ENCODE measurements at places on chromosomes 3 and 15.
A peak's percentile ranks its signal among the peaks of the same experiment; 100 is the strongest.

- DNase-seq: no peak
Measured at GRCh38 chr3:181919375-181919774, 207.7 kb downstream of the SOX2 start.

DNA sequence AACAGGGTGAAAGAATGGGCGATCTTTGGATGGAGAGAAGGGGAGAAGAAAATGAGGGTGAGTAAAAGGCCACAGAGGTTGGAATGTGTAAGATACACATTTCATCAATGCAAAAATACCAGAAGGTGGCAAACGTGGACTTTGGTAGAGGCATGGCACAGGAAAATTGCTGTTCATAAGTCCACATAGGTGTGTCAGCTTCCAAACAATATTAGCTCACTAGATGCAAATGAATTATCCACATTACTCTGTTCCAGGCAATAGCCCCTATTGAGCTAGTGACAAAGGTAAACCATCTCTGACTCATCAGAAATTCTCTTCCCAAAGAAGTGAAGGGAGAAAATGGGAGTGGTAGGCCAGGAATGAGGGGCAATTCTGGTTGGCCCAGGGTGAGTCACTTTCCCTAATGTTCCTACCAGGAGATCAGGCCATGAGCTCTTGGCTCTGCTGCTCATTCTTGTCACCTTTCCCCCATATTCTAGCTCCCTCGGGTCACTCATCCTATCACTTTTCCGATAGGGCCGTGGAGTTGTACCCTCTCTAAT lies 19.9 kb downstream of the ACKR2 start:
- no peak for DNase-seq

DNA sequence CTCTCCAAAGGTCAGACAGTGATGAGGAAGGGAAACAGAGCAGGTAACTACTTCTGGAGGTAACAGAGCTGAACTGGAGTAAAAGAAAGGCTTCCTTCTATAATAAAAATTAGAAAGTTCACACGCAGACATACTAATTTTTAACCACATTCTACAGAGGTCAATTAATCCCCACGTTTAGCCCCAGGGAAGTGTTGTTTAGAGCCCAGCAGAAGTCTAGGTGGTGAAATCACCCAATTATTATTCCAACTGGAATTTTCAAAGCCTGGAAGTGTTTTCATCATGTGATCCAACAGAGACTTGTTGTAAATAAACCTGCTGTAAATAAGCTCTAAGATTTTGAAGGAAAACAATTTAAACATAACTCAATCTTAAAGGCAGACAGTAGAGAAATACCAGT lies 6.8 kb downstream of the ALDH1A2 start:
- DNase-seq: no peak

GRCh38 chr15:95498961-95499360 lies 831.5 kb upstream of the NR2F2 start:
- DNase-seq: no peak

- DNase-seq: no peak
Measured at GRCh38 chr15:82709081-82709420, 624 bp downstream of the AP3B2 start.

DNA sequence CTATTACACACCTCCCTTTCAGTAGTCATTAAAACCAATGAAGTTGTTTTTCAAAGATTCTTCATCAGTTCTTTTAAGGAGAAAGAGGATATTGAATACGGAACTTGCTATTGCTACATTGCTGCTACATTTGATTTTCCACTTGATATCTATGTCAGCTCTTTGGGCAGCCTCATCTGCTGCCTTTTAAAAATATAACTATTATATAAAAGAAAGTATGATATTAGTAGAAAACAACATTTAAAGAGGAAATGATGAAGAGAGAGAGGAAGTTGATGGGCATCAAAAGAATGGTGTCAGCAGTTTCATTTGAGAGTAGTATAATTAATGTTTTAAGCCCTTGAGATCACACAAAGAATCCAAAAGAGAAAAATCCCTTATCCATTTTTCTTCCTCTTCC lies 171.4 kb downstream of the NFKBIZ start:
- no peak for DNase-seq

DNA sequence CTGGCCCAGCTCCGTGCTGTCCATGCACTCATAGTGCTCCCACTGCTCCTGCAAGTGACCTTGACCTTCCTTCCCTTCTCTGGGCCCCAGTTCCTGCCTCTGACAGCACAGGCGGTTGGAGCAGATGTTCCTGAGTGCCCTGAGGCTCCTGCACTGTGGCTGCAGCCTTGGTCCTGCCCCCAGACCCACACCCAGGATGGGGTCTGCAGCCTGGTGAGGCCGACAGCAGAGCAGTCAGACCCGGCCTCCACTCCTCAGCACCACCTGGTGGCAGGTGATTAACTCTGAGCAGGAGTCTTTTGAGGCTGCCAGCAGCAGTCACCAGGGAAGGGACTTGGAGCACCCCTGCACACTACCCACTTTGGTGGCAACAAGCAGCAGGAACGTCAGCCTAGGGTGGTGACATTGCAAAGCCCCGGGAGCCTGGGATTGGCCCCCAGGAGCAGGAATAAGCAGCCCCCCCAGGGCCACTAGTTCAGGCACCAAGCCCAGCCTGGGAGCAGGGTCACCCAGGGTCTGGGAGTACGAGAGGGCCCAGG lies 64.6 kb downstream of the CYP11A1 start:
- peak; percentile 72 for DNase-seq

GRCh38 chr3:6644070-6644929 lies 216.6 kb upstream of the GRM7 start:
- DNase-seq: no peak

DNA sequence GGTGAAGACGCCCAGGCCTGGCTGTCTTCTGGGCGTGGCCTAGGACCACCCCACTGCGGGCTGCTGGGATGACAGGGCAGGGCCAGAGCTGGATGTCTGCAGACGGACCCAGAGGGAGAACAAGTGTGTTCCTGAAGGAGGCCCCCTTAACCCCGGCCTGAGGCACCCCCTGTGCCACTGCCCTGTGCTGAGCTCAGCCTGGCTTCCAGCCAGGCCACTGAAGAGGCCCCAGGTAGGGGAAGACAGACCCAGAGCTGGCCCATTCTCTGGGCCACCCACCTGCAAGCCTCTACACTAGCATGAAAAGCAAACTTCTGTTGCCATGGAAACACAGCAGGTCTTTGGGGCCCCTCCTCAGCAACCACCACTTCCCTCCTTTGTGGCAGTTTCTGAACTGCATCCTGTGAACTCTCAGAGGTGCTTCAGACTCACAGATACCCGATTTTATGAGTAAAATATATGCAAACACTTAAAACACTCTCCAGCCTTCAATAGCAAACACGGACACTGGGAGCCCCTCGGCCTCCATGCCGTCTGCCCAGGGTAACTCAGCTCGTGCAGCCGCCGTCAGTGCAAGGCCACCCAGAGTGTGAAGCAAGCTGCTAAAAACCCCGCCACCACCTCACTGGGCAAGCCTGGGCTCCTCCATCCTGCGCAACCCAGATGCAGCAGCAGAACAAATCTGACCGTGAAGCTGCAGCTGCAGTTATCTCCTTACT lies 42.5 kb downstream of the CMTM6 start:
- DNase-seq: no peak

GRCh38 chr3:50873376-50874157 lies 198.8 kb downstream of the DOCK3 start:
- DNase-seq: no peak

DNA sequence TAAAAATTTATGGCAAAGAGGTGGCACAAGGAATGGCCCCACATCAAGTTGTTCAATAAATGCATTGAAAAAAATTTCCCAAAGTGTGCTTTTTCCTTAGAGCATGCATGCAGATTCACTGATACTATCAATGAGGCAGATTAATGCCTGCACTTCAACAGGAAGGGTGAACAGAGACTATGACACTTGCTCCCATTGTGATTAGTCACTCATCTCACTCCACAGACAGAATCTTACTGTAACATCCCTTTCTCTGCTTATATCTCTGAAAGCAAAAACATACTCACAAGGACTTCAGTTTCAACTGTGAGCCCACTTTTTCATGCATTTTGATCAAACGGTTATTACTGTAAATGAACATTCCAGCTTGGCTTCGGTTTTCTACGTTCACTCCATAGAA lies 60.9 kb downstream of the MORC1 start:
- no peak for DNase-seq

GRCh38 chr15:56232058-56232457 lies 11.6 kb downstream of the RFX7 start:
- DNase-seq: no peak

- no peak for DNase-seq
Measured at GRCh38 chr3:113461488-113461887, 20.2 kb upstream of the CFAP44 start.

DNA sequence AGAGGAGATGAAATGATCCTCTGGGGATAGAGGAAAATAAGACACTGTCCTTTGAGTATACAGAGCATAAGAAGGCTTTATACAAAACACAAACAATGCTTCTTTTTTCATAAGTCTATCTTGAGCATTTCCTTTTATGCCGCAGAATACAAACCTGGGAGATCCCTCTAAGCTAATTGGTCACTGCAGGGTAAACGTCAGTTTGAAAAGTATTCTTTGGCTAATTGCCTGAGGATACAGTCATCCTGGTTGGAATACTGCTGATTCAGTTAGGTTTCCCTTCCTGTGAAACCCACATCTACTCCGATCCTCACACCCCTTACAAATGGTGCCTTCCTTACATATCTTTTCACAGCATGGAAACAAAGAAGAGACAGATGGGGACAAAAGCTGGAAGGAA lies 10.6 kb downstream of the WNT5A start:
- no peak for DNase-seq

DNA sequence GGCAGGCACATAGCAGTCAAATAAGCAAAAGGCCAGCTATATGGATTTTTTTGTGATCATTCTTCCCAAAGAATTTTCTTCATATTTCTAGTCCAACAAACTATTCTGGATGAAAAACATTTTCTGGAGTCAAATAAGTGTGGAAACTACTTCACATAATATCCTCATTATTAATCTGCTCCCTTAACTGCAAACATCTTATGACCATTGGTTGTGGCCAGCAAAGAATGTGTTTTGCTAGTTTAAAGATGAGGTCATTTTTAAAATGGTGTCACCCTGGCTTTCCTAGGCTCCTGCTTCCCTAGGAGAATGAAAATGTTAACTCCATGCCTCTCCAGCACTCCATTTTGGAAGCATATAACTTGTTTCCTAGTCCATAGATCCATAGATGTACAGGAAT lies 118.8 kb downstream of the SST start:
- no peak for DNase-seq

DNA sequence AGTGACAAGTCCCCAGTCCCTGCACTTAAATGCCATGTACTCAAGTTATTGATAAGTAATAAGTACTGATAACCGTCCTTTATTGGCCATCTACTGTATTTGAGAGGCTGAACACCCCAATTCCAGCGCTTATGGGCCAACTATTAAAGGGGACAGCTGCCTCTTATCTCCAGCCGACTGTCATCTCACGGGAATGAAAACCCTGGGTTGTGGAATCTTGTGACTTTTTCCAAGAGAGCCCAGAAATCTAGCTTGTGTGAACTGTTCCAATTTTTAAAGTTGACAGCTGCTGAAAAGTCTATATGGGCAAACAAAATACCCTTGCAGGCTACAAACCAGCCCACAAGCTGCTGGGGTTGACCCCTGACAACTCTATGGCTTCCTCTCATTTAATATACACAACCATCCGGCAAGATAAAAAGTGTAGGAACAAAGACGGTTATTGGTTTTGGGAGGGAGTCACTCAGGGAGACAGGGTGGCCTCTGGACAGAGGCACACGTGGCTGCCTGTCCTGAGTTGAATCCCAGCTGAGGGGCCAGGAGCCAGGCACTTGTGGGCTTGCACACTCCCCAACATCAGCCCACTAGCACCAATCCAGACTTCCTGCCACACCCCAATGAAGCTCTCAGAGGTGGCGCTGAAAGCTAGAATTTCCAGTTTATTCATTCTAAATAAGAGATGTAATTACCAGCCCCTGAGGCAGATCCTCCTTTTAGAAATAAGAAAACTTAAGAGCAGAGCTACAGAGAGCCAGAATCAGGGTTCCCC lies 16.2 kb downstream of the SPSB4 start:
- DNase-seq: no peak

- DNase-seq: no peak
Measured at GRCh38 chr3:188389711-188390342, 235.9 kb downstream of the LPP start.

- no peak for DNase-seq
Measured at GRCh38 chr15:34258151-34258550, 33.3 kb downstream of the EMC4 start.

- DNase-seq: no peak
Measured at GRCh38 chr3:115018694-115019093, 128.4 kb downstream of the ZBTB20 start.

- no peak for DNase-seq
Measured at GRCh38 chr15:63156086-63156710, 1.1 kb downstream of the RPS27L start.

GRCh38 chr3:42117175-42118008 lies 26.2 kb downstream of the TRAK1 start:
- no peak for DNase-seq

DNA sequence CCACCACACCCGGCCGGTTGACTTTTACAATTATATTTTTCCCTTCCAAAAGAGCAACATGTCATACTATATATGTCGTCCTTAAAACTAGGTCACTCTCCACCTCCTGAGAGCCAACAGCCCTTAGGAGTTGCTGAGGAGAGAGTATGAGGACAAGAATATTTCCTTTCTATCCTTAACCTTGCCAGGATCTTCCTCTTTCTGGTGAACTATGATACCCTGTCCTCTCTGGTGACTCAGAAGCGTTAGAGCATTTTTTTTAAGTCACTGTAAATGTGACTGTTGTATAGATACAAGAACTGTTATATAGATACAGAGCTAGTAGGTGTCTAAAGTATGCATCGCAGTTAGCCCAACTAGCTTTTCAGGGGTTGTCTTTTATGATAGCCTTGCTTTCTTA lies 33.7 kb upstream of the MTHFS start:
- no peak for DNase-seq

DNA sequence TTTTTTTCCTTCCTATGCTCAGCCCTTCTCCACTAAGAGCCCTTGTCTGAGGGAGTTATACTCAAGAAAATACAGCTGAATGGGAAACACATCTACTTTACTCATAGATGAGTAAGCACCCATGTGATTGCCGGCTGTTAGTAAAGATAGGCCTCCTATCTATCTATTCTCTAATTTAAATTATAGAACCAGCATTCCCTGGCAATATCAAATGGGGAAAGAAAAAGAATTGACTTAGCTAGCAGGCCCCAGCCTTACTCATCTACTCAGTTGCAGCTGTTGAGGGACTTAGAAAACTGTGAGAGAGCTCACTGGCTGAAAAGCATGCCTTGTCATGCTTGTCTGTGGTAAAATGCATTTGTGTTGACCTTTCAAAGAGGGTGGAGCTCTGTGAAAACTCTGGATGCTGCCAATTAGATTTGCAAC lies 116.9 kb upstream of the LRRFIP2 start:
- no peak for DNase-seq

- no peak for DNase-seq
Measured at GRCh38 chr15:65084500-65085206, 8.1 kb downstream of the KBTBD13 start.

DNA sequence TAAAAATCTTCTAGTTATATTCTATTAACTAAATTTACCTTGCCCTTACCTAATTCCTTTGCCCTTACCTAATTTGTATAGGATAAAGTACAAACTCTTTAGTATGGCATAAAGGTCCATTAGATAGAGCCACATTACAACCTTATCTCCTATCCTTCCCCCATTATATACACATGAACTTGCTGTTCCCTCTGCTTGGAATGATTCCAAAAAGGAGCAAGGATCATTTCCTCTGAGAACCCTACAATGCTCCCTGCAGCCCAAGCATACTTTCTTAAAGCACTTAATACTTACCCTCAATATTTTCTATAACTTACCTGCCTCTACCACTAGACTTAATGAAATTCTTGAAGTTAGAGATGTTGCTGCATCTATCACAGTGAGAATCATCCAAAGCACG lies 118.9 kb upstream of the CCDC54 start:
- no peak for DNase-seq

- no peak for DNase-seq
Measured at GRCh38 chr15:62791694-62792093, 250.9 kb upstream of the TPM1 start.
